Activated effector memory CD4-positive, alpha-beta T cell treated with anti-CD3 and anti-CD28 coated beads, Interleukin-2, amount 50 U/mL, for 16 hours (primary cell): ENCODE measurements at places on chromosomes 7 and 10.
A peak's percentile ranks its signal among the peaks of the same experiment; 100 is the strongest.

DNA sequence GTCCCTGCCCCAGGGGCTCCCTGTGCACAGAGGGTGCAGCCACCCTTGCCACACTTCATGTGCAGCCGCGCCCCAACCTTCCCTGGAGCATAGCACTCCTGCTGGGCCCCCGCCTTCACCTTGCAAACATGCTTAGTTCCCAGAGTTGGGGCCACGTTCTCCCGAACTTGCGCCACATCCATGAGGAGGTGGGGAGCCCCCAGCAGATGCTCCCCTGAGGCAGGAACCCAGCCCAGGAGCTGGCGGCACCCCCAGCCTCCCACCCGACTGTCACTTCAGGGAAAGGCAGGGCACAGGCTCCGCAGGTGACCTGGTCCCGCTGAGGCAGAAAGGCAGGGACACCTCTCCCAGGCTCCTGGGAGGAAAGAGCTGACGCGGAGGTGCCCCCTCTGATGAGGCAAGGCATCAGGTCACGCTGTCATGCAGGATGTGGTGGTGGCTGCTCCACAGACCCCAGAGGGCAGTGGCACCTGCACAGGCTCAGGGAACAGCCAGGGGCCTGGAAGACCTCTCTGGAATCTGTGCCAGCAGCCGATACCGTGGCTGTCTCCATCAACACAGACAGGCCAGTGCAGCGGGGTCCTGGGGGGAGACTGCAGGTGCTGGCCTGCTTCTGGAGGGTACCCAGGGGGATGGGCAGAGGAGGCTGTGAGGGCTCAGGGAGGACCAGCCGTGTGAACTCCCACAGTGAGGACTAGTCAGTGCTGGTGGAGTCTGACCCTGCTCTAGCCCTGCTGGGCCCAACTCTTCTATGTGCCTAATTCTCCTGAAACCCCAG, 221.3 kb downstream of the MAD1L1 start:
- DNase-seq = peak; percentile 60

GRCh38 chr10:29470355-29470705, 164.4 kb downstream of the SVIL start:
- peak; percentile 64 for DNase-seq

DNA sequence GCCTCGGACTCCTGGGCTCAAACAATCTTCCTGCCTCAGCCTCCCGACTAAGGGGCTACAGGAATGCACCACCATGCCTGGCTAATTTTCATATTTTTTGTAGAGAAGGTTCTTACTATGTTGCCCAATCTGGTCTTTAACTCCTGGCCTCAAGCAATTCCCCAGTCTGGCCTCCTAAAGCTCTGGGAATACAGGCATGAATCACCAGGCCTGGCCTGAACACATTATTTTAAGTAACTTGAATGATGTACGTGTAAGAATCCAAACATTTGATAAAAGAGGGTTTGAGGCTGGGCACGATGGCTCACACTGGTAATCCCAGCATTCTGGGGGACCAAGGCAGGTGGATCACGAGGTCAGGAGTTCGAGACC, 13.0 kb upstream of the BAMBI start:
- DNase-seq = no peak

- peak; percentile 72 for DNase-seq
Observed at GRCh38 chr7:106041140-106041717, 70.9 kb downstream of the SYPL1 start.

GRCh38 chr7:44220358-44221112, 19.8 kb downstream of the YKT6 start:
- no peak for DNase-seq

- no peak for DNase-seq
Observed at GRCh38 chr10:93436591-93437085, 45.5 kb downstream of the MYOF start.

DNA sequence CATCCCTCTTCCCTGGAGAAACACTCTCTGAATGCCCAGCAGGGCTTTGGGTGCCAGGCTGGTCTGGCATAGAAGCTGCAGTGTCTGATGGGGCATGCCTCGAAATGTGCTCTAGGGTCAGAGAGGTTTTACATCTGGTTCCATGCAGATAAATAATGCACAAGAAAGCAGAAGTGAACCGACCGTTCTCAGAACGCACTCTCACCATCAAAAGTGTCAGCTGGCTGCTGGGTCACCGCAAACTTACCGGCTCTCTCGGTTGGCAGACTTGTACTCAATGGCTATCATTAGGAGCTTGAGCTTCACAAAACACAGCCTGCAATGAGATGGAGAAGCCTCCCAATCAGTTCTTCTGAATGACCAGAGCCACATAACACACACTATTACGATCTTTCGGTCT, 610.0 kb downstream of the KCNMA1 start:
- no peak for DNase-seq

- DNase-seq = no peak
Observed at GRCh38 chr10:86815035-86815617, 58.7 kb downstream of the BMPR1A start.

DNA sequence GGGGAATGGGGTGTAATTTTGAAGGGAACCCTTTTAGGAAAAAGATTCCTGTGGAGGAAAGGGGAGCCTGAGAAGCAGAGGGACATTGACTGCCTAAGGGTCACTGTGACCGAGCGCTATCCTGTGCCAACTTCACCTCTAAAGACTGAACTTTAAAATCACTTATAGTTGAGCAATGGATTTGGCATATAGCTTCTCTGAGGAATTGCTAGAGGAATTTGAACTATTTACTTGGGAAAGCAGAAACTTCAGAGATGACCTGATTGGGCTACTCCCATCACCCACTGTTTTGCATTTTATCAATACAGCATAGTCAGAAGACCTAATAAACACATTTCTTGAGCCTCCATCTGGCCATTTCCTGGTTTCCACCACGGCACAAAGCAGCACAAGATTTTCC, 23.7 kb upstream of the WNT16 start:
- DNase-seq = no peak

DNA sequence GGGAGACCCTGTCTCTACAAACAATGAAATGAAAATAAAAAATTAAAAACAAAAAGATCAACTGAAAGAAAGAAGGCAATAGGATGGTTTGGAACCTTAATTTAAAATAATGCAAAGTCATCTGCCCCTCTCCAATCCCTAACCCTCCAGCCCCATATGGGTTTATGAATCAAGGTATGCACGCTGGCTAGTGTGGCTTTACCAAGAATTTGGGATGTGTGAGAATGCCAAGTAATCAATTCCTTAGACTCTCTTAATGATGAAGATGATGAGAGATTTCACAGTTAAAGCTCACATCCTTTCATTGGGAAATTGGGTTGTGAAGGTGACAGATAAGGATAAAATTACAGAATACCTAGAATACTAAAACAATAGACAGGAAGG, 147.1 kb upstream of the AOAH start:
- no peak for DNase-seq

DNA sequence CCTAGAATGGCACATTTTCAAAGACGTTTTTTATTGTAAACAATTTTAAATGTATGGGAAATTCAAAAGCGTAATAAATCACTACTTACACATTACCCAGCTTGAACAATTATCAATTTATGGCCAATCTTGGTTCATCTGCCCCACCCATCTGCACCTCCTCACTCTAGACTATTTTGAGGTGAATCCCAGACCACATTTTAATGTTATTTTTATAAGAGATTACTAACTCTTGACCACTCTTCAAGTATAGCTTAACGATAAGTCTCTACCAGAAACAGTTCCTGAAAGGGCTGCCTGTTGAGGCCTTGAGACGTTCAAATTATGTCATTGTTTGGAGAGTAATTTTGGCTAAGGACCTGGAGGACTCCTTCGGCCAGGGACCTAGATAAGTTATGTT, 33.2 kb downstream of the ECHDC3 start:
- DNase-seq = no peak

- no peak for DNase-seq
Observed at GRCh38 chr10:88271761-88272543, 311.2 kb downstream of the RNLS start.

DNA sequence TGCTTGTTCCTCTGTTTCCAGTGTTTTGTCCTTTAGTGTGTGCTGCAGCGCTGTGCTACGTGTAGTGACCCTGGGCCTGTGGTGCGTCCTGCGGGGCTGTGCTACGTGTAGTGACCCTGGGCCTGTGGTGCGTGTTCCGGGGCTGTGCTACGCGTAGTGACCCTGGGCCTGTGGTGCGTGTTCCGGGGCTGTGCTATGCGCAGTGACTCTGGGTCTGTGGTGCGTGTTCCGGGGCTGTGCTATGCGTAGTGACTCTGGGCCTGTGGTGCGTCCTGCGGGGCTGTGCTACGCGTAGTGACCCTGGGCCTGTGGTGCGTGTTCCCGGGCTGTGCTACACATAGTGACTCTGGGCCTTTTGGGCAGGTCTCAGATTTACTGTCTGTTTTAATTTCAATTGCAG, 60.1 kb downstream of the INPP5A start:
- DNase-seq = peak; percentile 31

DNA sequence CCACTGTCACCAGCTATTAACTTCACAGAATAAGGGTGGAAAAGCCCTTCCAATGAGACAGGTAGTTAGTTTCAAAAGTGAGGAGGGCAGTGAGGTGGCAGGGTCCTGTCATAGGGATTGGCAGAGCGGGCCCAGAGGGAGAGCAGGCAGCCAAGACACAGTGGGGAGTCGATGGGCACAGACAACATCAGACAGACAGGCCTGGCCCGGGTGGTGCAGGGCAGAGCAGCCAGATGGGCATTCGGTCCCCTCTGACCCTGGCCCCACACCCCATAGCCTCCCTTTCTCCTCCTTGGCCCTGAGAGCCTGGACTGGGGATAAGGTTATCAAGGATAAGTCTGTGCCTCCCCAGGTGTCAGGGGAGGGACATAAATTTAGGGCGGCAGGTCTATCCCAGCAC, 31.4 kb upstream of the SMARCD3 start:
- no peak for DNase-seq

- DNase-seq = no peak
Observed at GRCh38 chr7:159148430-159149395, 4.0 kb upstream of the VIPR2 start.

GRCh38 chr10:1737222-1738061, at the start of gene ADARB2:
Gene ADARB2, minus strand, starts transcription at chr10:1737525.
- DNase-seq = no peak

DNA sequence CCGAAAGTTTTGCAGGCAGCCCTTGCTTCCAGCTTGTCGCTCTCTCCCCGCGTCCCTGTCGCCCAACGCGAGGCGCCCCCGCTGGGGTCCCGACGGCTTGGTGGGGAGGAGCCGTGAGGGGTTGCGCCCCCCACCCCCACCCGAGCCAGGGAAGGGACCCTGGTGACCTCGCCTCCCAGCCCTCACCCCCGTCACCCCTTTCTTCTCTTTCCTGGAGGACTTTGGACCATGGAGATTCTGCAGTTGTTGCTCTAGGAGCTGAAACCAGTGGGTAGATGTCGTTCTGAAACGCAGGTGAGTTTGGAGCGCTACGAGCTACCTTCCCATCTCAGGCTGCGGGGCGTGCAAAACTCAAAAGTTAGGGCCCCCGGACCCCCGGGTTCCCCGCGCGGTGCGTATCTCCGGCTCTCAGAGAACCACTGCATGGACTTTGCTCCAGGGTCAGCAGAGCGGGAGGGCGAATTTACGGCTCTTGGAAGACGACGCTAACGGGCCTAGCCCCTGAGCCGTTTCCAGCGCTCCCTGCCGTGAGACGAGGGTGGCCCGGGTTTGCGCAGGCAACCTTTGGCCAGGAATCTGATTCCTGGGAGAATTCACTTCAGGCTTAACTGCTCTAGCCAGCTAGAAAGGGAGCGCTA, 684 bp upstream of the ATXN7L1 start:
- peak; percentile 71 for DNase-seq

GRCh38 chr7:129750091-129750490, 138.6 kb downstream of the NRF1 start:
- DNase-seq = no peak

DNA sequence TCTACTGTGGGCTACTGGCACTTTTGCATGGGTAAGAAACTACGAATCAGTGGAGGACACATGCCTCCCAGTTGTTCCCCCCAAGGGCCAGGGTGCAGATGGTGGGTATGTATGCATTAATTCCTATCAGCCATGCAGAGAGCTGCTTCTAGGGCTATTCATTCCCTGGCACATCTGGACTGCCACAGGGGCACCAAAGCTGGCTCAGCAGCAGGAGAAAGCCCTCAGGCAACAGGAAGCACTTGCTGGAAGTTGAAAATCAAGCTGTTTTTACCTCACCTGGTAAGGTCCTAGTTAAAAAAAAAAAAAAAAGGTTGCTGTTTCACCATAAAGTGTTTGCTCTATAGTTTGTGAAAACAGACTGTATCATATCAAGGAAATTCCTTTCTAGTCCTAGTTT, 1342.6 kb downstream of the REEP3 start:
- no peak for DNase-seq

DNA sequence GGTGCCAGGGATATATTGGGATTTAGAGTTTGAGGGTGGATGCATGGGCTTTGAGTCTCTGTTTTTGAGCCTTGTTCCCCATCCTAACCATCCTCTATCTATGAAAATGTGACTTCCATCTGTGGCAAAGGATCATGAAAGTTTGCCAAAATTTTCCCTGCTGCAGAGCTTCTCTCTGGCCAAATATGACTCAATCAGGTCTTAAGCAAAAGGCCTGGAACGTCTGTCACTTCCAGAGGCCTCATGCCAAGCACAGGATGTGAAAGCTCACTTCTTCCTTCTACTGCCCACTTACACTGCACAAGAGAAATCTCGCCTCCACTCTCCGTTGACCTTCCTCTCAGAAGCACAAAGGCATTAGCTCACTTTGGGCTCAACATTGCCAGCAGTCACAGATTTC, 696.9 kb upstream of the NRP1 start:
- DNase-seq = no peak

- DNase-seq = no peak
Observed at GRCh38 chr10:72459301-72459700, 104.6 kb upstream of the DNAJB12 start.

DNA sequence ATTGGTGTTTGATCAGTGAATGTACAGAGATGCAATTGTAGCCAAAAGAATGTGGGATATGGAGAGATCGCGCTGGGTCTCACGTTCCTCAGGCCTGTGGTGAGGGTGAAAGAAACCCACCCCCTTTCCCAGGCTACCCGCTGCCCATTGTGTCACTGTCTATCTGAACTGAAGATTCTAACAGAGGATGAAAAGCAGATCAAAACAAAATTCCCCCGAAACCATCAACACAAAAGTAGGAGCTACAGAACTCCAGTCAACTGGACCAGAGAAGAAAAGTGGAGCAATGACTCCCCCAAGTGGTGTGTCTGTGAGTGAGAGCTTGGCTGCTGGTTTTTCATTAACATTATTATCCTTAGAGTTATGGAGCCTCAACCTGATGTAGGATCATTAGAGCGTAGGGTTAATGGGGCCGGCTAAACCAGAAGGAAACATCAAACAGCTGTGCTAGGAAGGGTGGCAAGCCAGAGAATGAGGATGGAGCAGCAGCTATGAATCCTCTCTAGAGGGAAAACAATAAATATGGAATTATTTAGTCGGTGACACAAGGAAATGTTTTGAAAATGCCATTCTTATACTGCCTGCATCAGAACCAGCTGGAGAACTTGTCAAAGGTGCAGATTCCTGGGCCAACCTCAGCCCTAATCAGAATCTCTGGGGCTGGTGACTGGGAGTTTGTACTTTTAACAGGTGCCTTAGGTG, 38.3 kb downstream of the AKR1B1 start:
- no peak for DNase-seq

- DNase-seq = no peak
Observed at GRCh38 chr10:59894114-59894513, 12.2 kb downstream of the CCDC6 start.
